Small intestine (tissue), 16 donors: ENCODE measurements at places on chromosomes 5 and 9. TPM values are rescaled to one million over a fixed set of nuclear protein-coding genes. Genes with fewer than 3 reads are reported as not detected.

The GOLM1 gene
- 318 TPM for polyA plus RNA-seq

DNA sequence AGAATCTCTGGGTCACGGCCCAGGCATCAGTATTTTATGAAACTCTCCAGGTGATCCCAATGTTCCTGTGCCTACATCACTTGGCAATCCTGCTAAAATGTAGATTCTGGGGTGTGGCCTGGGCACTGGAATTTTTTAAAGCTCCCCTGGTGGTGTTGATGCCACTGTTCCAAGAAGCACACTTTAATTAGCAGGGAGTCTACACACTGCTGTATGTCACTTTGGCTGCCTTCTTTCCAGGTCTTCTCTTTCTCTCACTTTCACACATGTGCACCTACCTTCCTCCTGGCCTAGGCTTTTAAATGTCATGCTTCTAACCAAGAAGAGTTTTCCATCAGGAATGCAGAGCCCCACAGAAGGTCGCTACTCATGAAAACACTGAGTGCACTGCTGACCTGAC, 136.0 kb upstream of the ALDH1B1 start:
- DNase-seq, result no peak

The TMEM215 gene
- not detected for polyA plus RNA-seq

GRCh38 chr5:137582218-137582617, 83.1 kb upstream of the SPOCK1 start:
- no peak for DNase-seq

DNA sequence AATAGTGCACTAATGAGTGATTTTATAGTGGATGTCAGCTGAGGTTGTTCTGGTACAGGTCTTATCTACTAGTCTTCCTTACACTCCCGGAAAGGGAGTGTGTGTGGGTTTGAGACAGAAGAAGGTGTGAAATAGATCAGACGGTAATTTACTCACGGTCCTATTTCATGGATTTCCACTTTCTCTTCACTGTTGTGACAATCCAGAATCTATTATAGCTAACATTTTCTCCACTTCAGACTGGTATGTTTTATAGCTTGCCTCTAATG, 7.0 kb upstream of the C9 start:
- DNase-seq, result no peak

- no peak for DNase-seq
These were observed 779.3 kb downstream of the CDH9 start for GRCh38 chr5:26259081-26259480.
